NCI-H446 (cell line): ENCODE measurements at places on chromosomes 1 and 21.

DNA sequence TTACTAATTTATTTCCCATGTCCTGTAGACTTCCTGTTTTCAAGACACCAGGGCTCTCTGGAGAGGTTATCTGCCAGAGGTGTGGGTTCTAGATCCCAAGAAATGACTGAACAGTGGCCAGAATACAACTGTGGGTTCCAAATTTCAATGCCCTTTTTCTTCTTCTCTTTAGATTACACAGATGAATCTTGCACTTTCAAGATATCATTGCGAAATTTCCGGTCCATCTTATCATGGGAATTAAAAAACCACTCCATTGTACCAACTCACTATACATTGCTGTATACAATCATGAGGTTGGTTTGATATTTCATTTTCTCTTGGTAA lies 15.0 kb downstream of the IFNAR2 start:
- DNase-seq: no peak

- no peak for DNase-seq
These were observed 43.6 kb downstream of the ERG start for GRCh38 chr21:38454702-38455101.

GRCh38 chr1:66981679-66982078 lies 56.9 kb downstream of the MIER1 start:
- no peak for DNase-seq

DNA sequence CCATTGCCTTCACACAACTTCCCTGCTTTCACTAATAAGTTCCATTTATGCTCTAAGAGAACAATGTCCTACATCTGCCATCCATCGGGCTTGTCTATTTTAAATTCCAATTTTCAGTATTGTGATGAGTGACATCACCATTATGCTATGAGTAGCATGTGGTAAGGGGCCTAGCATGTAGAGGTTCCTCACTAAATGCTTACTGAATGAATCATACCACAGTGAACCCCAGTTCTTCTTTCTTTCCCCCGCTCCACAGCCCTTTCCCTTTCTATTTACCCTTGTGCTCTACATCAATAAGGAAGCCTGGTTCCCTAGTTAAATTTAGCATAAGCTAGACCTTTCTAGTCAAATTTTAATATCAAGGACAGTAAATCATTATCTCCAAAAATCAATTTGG lies 195.0 kb upstream of the RGS18 start:
- no peak for DNase-seq

- no peak for DNase-seq
These were observed 3.6 kb upstream of the TMEM54 start for GRCh38 chr1:32904797-32905196.
